ENCODE measurements at places on chromosomes 4 and X.

DNA sequence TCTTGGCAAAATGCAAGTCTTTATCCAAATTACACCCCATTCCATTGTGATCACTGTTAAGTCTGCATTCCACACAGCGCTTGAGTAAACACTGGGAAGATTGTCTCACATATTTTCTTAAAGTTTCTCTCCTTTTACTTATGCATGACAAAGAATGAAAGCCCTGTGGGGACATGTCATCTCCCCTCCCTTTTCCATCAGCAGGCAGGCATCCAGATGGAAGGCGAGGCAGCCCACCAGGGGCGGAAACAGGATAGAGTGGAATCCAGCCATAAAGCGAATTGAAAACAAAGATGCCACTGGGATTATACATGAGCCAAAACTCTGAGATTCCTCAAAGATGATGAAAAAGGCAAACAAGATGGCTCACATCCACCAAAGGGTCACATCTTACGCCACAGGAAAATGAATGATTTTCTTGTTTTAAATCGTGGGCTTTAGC is 78.2 kb downstream of the AFAP1 start:
- no peak for DNase-seq

DNA sequence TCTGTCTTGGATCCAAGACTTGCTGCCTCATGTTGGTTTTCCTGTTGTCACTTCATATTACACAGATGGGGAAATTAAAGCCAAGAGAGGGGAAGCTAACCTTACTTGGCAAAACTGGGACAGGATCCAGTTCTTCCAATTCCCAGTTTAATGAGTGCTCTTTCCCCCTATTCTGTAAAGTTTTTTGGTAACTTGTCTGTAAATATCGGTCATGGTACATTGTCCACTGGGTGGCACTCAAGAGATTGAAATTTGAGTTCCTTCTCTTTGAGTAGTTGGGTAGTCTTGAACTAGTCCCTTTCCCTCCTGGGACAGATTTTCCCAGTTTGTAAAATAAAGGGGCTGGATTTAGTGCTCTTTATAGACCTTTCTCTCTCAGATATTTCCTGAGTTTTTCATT is 12.4 kb upstream of the EOLA2 start:
- DNase-seq: no peak

GRCh38 chrX:134459683-134460004 is 321 bp upstream of the HPRT1 start:
- DNase-seq: no peak

- no peak for DNase-seq
Observed at GRCh38 chr4:25258980-25259578, 25.2 kb downstream of the PI4K2B start.

GRCh38 chr4:20544645-20545044 is 155.6 kb upstream of the PACRGL start:
- peak; percentile 77 for DNase-seq

DNA sequence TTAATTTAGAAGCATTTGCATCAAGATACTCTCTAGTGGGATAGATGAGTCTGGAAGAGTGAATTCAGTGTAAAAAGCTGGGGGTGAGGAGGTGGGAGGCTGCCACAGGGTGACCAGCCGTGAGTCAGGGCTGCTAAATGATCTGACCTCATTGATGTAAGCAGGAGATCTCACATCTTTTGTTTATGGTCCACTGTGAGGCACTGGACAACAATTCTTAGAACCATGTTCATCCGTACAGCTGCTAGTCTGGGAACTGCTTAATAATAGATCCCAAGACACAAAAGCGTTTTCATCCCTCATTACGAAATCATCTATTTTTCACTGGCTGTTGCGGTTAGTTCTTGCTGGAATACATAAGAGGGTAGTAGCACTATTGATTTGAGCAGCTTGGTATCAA is 14.1 kb downstream of the KLF3 start:
- DNase-seq: peak; percentile 78

GRCh38 chr4:125082729-125083417 is 231.9 kb upstream of the FAT4 start:
- DNase-seq: no peak

DNA sequence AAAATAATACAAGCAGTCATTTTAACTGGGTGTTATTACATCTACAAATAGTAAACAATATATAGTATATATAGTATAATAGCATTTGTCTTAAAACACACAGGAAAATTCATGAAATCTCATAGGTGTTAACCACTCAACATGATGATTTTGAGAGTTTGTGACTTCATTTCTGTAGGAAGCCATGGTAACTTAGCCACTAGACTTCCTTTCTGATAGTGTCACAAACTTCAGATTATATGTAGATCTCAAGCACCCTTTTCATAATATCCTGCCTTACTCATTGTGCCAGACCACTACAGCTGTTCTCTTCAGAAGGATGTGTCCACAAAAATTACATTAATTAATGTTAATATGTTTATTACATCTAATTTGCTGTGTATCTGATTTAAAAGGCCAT is 1250.6 kb downstream of the ADGRL3 start:
- no peak for DNase-seq

GRCh38 chr4:159398236-159398638 is 295.4 kb downstream of the RAPGEF2 start:
- no peak for DNase-seq

GRCh38 chr4:105277702-105278101 is 131.0 kb downstream of the TET2 start:
- DNase-seq: no peak

DNA sequence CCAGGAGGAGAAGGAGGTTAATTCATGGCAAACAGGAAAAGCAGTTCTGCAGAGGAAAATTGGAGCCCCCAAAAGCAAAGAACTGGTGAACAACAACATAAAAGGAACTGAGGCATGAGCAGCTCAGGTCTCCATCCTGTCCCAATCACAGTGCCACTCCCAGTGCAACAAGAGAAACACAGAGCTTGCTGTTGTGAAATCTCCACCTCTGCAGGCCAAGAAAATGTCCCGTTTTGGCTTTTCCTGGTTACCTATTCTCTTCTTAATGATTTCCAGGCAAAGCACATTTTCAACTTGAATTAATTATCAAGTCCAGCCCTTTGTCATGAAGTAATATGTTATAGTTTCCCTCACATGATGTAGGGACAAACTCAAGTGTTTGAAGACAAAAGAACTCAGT is 778 bp downstream of the C1QTNF7 start:
- no peak for DNase-seq

- DNase-seq: no peak
Observed at GRCh38 chr4:159705334-159705733, 602.5 kb downstream of the RAPGEF2 start.

- DNase-seq: no peak
Observed at GRCh38 chr4:59748433-59748832, 1451.7 kb upstream of the ADGRL3 start.

- peak; percentile 50 for DNase-seq
Observed at GRCh38 chr4:69689599-69689998, 36.6 kb upstream of the UGT2A1 start.

- DNase-seq: no peak
Observed at GRCh38 chr4:87079967-87080366, 140.5 kb downstream of the KLHL8 start.

- no peak for DNase-seq
Observed at GRCh38 chr4:7013175-7013574, 30.0 kb upstream of the TADA2B start.

- DNase-seq: peak; percentile 0
Observed at GRCh38 chr4:103207673-103208072, 9.5 kb upstream of the CENPE start.

GRCh38 chrX:41026702-41027078 is 58.6 kb upstream of the USP9X start:
- no peak for DNase-seq

- no peak for DNase-seq
Observed at GRCh38 chrX:26822448-26822847, 606.5 kb downstream of the MAGEB5 start.

- no peak for DNase-seq
Observed at GRCh38 chr4:154086247-154086646, 297.4 kb upstream of the SFRP2 start.

- no peak for DNase-seq
Observed at GRCh38 chr4:184097241-184097605, 120.5 kb downstream of the ENPP6 start.

- DNase-seq: no peak
Observed at GRCh38 chr4:155811083-155811482, 52.3 kb downstream of the GUCY1B1 start.

GRCh38 chrX:134533952-134534351 is 74.0 kb downstream of the HPRT1 start:
- DNase-seq: no peak

- no peak for DNase-seq
Observed at GRCh38 chr4:174928575-174929253, 10.6 kb downstream of the ADAM29 start.

DNA sequence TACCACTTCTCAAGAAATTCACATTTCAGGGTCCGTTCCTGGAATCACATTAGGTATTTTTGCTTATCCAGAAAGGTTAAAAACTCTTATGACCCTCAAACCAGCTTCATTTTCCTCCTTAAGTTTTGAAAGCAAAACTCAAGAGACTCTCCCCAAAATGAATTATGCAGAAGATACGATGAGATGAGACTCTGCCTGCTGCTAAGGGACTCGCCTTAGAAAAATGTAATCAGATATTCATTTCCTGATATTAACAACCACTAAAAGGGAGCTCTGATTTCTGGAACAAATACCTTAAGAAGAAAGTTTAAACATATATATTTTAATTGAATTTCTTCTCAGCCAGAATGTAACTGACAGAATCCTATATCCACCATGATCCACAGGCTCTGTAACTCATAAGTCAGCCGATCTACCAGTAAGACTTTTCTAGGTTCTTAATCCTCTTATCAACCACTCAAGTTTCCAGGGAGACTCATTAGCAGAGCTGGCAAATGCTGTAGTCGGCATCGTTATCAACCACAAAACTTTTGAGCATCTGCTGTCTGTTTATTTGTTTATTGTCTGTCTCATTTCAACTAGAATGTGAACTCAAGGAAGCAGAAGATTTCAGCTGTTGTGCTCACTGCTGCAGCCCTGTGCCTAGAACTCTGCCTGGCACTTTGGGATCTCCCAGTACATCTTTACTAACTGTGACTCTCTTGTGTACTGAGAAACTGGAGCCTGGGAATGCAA is 112.5 kb downstream of the LDB2 start:
- no peak for DNase-seq

GRCh38 chrX:118577041-118577440 is 81.4 kb downstream of the DOCK11 start:
- no peak for DNase-seq

- DNase-seq: peak; percentile 37
Observed at GRCh38 chr4:150078579-150079080, 385 bp downstream of the DCLK2 start.

DNA sequence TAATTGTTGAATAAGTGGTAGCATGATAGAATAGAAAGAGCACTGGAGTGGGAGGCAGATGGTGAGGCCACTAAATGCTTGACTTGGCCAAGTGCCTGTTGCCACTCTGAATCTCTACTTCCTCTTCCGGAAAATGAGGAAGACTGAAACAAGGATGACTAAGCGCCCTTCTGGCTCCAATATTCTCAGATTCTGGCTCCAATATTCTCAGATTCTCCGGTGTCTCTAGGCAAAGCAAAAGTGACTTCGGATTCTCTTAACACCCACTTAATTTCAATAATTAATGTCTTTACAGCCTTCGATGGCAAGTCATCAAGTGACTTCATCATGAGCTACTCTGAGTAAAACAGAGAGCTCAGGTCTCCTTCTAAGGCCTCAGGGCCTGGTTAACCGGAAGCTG is 402.2 kb upstream of the FGF13 start:
- no peak for DNase-seq

DNA sequence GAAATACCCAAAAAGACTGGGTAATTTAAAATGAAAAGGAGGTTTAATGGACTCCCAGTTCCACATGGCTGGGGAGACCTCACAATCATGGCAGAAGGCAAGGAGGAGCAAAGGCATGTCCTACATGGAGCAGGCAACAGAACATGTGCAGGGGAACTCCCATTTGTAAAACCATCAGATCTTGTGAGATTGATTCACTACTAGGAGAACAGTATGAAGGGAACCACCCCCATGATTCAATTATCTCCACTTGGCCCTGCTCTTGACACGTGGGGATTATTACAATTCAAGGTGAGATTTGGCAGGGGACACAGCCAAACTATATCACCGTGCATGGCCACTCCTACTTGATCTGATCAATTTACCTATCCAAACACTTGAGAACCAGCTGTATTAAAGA is 131.5 kb upstream of the LDB2 start:
- DNase-seq: no peak

- DNase-seq: no peak
Observed at GRCh38 chr4:155060419-155060818, 148.0 kb upstream of the NPY2R start.

DNA sequence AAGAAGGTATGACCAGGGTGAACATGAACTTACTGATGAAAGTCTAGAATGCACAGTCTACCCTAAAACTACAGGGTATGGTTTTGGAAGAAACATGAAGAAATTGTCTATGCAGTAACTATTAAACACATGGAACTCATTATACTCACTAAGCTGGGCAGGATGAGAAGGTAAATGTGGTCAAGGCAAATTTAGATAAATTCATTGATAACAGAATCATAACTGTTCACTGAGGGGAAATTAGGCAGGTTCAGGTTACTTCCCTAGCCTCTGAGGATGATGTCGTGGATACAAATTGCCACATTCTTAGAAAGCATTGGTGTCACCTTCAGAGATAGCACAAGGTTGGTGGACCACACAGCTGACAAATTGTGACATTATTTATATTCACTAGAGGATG is 40.4 kb upstream of the MID1IP1 start:
- DNase-seq: no peak

DNA sequence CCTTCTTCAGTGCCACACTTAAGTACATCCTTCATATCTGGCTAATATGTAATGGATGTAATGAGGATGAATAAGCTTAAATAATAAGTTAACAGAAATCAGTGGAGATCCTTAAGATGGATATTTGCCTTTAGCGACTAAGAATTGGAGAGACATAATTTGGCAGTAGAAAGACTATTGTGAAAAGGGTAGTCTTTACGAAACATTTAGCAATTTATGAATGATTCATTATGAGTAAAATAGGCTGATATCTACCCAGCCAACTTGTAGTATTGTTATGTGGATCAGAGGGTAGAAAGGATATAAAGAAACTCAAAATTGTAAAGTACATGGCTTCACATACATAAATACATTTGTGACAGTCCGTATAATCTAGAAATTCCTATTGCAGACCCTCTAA is 2371.8 kb downstream of the PCDH7 start:
- DNase-seq: no peak

DNA sequence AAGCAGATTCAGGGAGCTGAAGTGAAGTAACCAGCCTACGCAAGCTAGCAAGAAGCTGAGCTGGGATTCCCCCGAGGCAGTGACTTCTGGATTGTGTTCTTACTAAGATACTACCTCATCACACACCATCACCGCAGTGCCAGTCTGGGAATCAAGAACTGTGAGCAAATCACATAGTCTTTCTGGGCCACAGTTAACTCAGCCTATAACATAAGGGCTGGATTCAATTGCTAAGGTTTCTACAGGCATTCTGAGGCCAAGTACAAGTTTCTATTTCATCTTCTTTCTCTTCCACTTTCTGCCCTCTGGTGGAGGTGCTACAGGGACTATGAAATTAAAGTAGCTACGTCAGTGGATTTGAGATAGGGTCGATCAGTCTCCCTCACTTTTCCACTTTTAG is 1.4 kb upstream of the CORIN start:
- DNase-seq: no peak

GRCh38 chrX:11406109-11406765 is 113.0 kb downstream of the AMELX start:
- no peak for DNase-seq

GRCh38 chr4:32022071-32022470 is 1301.9 kb downstream of the PCDH7 start:
- no peak for DNase-seq

GRCh38 chr4:529563-529962 is 30.6 kb downstream of the PIGG start:
- DNase-seq: no peak

All from hippocampal formation (tissue), 2 donors.